Transverse colon (tissue), 4 donors: ENCODE measurements at places on chromosomes 12 and 14. TPM values are rescaled to one million over a fixed set of nuclear protein-coding genes. Genes with fewer than 3 reads are reported as not detected.
A peak's percentile ranks its signal among the peaks of the same experiment; 100 is the strongest.

GLT8D2 gene
- 21.3 TPM for total RNA-seq

NEUROD4 gene
- total RNA-seq: not detected

OVCH1 gene
- not detected for total RNA-seq

PDE3A gene
- 150 TPM for total RNA-seq

DNA sequence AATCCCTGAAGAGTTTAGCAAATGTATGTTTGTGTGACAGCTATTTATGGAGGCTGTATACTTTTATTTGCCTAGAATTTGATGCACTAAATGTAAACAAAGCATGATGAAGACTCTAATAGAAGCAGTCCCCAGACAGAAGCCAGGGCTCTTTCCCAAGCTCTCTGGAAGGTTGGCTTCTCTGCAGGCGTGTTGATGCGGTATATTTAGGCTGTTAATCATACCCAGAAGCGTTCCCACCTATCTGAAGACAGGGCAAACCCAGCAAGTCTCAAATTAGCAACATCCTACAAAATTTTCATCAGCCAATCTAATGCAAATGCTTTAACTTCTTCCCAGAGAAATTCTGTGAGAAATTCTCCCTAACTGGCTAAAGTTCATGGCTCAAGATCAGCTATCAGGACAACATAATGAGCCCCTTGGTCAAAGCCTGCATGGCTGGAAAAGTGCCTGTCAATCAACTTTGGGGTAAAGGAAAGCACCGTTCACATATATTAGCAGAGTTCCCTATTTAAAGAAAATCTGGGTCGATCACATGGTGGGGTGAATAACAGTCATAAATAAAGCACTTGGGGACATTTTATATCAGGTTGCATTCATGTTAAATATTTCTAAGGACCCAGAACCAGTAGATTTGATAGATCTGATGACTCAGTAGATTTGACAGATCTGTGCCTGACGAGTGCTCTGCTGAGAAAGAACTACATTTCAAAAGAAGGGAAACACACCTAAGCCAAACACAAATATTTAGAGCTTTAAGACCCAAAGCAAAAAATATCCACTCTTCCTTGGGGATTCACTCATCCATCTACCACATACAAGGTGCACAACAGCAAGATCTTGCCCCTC lies 46.6 kb downstream of the KSR2 start:
- DNase-seq: no peak

- DNase-seq: no peak
Measured at GRCh38 chr14:59407246-59408010, 57.8 kb downstream of the GPR135 start.

DNA sequence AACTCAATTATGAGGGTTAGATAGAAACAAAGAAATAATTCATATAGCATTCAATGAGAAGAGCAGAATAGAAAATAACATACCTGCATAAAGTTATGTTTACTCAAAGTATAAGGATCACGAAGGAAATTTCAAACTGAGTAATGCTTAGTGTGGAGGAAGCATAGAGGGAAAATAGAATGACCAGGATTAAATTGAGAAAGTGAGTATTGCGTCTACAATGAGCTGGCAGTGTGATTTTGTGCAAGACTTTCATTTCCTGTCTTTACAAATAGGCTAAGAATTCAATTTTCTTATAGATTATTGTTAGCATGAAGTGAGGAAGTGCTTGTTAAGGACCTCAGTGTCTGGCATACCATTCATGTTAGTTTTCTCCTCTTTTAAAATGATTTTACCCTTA lies 12.0 kb downstream of the ADGRD1 start:
- no peak for DNase-seq

GRCh38 chr12:583251-583869 lies 79.9 kb downstream of the NINJ2 start:
- DNase-seq: no peak

DNA sequence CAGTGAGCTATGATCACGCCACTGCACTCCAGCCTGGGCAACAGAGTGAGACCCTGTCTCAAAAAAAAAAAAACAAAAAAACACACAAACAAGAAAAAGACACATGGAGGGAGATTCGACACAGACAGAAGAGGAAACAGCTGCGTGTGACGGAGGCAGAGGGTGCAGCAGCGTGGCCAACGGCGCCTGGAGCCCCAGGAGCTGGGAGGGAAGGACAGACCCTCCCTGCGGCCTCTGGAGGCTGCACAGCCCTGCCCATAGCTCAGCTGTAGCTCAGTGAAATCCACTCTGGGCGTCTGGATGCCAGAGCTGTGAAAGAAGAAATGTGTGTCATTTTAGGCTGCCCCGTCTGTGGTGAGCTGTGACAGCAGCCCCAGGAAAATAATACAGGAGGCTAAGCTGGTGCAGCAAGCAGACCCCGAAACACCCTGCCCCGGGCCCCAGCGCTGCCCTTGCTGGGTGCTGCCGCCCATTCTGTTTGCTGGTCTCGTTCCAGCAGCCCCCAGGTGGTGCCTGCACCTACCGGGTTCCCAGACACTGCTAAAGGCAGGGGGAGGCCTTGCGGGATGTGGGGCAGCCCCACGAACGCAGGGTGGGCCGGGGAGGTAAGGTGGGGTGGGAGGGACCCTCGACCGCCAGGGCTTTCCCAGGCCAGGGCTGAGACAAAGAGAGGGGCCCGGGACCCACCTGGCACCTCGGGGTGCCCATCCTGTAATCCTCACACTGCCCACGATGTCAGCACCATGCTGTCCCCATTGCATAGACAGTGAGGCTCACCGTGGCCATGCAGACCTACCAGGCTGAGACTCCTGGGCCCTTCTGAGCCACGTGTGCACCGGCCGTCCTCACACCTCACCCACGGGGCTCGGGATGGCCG lies 21.2 kb downstream of the GALNT9 start:
- DNase-seq: no peak

DNA sequence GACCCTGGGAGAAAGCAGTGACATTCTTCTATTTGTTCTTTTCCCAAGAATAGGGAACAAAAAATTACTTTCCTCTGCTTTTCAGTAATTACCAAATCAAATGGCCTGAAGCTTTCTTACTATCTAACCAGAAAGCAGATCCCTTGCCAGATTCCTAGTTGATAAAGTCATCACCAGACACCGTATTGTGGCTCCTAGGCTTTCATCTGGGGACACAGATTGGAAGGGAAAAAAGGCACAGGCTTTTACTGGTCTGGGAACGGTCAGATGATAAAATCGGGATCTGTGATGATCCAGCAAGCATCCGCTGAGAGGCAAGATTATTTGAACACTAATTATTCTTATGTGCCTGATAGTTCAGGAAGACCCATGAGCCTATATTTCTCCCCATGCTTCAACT lies 79.1 kb upstream of the BCL2L14 start:
- DNase-seq: no peak

GRCh38 chr12:68293347-68293746 lies 38.8 kb downstream of the MDM1 start:
- no peak for DNase-seq

DNA sequence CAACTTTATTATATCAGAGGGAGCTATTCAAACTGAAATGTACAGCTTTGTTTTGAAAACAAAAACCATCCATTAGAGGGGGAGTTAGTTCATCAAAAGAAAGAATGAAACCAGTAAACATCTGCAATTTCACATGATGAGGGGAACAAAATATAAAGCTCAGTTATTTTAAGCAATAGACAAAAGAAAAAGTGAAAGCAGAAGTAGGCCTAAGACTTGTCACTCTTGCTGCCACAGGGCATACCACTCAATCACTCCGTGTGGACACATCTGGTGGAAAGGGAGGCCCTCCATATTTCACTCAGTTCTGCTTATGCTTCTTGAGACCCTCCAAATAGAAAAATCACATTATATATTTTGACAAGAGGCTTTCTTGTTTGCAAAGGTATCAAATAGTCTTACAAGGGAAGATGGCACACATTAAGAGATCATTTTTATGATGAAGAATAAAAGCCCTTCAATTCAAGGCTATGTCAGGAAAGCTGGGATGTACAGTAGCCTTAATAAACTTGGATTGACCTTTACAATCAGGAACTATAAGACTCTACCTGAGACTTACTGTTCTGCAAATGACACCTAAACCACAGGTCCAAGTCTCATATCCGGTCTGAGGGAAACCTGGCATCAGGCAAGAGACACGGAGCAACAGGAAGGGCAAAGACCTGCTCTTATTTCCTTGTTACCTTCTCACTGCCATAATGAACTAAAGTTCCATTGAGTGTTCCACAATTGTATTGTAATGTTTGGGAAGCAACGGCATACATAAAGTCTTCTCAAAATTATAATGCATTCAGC lies 222.5 kb upstream of the GRIP1 start:
- no peak for DNase-seq

DNA sequence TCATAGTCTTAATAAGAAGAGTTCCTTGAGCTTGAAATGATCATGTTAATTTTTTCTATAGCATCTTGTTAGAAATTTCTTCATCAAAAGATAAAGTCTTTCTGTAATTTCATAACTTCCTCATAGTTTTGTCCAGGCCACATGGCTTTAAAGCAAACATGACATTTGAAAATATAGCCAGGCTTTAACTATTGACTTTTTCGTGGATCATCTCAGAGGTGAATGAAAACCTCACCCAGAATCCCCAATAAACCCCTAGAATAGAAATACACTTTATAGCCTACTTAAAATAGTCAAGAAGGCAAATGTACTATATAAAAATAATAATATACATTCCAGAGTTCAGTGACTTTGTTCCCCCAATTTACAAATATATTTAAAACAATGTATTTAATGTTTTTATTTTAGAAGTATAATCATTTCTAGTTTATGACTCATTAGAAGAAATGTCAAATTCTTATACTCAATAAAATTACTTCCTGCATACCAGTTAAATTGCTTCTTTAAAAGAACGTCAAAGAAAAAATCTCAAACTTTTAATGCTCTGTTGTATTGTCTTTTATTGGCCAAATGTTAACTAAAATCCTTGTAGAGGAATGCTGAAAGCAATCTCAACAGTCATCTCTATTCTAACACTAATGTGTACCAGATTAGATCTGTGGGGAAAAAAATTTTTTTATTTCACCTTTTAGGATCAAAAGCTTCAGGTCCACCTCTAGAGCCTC lies 21.6 kb downstream of the EXOC5 start:
- no peak for DNase-seq

DNA sequence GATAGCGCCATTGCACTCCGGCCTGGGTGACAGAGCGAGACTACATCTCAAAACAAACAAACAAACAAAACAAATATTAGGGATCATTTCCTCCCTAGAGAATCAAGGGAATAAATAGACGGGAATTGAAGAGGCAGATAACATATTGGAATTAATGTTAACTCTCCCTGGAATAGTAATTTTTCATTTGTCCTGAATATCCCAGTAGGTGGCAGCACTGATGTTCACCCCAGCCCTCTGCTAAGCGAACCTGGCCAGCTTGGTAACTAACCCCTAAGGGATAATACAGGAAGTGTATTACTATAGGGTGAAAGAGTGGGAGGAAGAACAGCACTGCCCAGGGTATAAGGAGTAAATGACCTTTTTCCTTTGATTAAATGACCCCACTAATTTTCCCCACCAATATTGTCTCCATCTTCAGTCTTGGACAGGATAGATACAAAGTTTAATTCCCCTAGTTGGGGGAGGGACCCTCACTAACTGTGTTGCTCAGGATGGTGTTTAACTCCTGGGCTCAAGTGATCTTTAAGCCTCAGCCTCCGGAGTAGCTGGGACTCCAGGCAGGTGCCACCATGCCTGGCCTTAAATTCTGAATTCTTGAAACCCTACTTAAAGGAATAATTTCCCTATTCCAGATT lies 40.5 kb downstream of the SLC2A14 start:
- DNase-seq: no peak

DNA sequence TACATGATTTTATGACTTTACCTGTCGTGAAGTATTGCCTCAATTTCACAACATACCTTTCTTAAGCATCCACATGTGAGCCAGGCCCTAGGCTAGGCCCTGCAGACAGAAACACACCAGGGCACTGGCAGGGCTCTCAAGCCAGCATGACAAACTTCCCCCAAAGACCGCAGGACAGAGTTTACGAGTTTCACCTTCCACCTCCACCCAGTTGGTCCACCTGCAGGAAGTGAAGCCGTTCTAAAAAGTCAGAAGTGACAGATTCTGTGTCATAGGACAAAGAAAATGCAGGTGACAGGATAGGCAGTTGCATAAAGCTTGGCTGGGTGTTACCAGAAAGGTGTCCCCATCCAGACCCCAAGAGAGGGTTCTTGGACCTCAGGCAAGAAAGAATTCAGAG lies 382.3 kb downstream of the PCNX1 start:
- peak; percentile 54 for DNase-seq

GRCh38 chr14:49461529-49462401 lies 124.4 kb downstream of the RPS29 start:
- DNase-seq: peak; percentile 62

DNA sequence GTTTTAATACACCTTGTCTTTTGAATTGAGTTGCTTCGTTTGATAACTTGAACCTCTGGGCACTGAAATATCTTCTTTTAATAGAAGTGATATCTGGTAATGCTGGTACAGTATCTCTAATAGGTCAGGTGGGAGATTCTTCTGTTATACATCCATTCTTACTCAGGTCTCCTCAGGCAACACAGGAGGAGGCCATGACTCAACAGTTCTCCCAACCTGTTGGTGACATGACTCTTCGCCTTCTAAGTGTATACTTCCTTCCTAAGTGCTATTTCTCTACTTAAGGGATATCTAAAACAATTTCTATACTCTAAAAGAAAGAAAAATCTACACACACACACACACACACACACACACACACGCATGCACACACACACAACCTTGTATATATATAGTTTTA lies 509.1 kb downstream of the PCNX1 start:
- DNase-seq: no peak

DNA sequence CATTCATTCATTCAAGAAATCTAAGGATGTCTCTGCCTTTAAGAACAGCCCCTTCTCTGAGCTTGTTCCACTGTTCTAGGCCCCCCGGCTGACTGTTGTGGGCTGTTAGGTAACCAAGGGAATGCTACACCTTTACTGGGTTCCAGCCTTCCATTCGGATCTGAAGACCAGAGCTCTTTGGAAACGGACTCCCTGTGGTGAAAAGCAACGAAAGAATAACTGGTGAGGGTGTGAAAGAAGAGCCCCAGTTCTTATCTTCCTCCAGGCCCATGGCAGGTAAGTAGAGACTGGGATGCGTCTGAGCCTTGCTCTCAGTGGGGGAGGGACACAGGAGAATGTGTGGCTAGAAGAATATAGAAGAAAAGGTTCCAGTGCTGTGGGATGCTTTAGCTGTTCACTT lies 207.4 kb downstream of the TMEM132D start:
- DNase-seq: no peak

- no peak for DNase-seq
Measured at GRCh38 chr12:29220632-29221336, 71.7 kb downstream of the FAR2 start.

GRCh38 chr12:54126696-54127537 lies 61.9 kb downstream of the SMUG1 start:
- peak; percentile 55 for DNase-seq

- DNase-seq: no peak
Measured at GRCh38 chr14:31967669-31967975, 109.5 kb upstream of the ARHGAP5 start.

- DNase-seq: no peak
Measured at GRCh38 chr14:75430116-75430515, 2.3 kb downstream of the JDP2 start.
